Bone marrow (tissue), 2 donors: ENCODE measurements at places on chromosomes 5 and 9.

GRCh38 chr5:58248221-58248620 lies 211.7 kb downstream of the PLK2 start:
- no peak for DNase-seq

DNA sequence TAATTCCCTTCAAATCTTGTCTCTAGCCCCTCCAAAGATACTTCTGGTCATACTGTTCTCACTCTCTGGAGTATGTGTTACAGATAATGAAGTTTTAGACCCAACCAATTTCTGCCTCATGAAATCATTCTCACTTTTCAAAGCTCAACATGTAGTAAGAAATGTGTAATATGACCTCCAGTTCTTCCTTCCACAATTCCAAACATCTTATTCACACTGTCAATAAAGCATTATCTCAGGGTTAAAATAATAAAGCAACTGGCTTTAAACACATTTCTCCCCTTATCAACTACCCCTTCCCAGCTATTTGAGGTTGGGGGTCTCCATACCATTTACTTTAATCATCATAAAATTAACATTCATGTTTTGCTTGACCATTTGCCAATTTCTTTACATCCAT lies 654.1 kb downstream of the RAB3C start:
- DNase-seq = no peak

DNA sequence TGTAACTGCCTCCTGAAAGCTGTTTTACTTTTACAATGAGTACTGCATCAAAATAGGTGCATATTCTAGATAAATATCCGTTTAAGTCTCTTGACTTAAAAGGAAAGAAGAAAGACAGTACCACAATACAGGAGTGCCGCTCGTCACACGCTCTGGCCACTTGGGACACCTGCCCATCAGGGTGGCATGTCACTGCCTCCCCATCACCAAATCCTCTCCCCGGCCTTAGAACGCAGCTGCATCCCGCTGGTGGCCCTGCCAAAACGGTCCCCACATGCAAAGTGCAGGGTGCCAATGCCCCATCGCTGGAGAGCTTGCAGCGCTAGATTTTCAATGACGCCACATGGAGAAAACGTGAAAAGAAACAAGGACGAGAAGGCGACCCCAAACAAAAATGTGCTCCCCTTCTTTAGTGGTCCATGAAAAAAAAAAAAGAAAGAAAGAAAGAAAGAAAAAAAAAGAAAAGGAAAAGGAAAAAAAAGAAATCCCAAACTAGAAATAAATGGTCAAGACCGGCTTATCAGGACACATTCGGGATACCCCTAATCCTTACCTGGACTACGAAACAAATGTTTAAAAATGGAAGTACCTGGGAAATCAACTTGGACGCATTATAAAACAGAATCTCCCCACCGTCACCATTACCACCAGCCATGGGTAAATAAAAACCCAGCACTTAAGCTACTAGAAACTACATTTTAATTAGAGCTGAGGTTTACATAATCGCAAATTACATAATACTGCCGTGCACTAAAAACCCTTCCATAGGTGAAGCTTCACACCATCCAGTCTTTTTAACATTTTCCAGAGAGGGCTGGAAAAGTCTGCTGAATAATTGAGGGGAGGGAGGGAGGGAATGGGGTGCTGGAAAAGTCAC lies 1.0 kb downstream of the ANKH start:
- no peak for DNase-seq

DNA sequence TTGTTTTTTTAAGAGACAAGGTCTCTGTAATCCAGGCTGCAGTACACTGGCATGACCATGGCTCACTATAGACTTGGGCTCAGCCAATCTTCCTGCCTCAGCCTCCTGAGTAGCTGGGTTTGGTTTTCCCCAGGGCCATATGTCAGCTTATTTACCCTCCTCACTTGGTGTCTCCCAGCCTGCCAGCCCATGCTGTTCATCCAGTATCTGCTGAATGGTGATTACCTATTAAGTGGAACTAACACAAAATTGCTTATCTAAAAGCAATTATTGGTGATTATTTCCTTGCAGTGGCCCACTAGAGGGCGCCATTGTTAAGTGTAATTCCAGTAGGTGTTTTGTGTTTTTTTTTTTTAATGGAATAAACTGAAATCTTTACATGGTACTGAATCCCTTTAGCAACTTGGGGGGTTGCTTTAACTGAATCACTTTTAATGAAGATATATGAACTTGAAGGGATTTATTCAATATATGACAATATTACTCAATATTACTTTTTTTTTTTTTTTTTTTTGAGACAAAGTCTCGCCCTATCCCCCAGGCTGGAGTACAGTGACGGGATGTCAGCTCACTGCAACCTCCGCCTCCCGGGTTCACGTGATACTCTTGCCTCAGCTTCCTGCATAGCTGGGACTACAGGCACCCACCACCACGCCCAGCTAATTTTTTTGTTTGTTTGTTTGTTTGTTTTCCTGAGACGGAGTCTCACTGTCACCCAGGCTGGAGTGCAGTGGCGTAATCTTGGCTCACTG lies 13.8 kb downstream of the EXOSC2 start:
- DNase-seq = peak; percentile 32

DNA sequence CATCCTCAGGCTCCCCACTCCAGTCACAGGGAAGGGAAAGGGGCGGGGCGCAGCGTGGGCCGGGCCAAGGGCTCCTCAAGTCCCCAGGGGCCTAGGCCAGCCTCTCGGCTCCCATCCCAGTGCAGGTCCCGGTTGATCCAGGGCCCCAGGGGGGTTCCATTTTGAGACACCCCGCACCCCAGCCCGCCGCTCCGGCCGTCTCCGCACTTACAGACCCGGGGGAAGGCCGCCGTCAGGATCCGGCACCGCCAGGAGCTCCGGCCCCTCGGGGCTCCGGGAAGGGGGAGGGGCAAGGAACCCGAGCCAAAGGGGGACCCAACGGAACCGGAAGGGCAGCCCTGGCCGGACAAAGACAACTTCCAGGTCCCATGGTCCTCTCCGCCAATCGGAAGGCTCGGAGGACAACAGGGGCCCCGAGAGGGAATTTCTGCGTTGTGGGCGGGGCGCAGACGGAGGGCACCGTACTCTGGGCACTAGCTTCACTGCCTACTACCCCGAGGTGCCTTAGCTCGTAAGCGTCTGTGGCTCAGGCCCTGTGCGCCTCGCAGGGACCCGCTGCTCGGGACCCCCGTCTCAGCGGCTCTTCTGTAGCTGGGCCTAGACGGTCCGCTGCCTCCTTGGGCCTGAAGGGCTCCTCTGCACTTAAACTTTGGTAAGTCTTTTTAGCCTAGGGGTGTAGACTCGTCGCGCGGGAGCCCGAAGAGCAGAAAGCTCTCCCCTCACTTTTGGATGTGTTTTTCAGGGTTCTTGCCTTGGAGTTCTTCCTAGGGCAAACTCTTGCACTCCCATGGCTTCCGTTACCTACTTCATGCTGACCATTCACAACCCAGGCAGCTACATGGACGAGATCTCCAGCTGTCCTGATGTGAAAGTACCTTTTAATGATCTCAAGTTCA lies at the start of gene ZBTB26:
Gene ZBTB26 (minus strand): TSS at position 287 of the 896 bp plus-strand sequence. CDS start 11,578 bp downstream, outside the sequence.
- peak; percentile 82 for DNase-seq

DNA sequence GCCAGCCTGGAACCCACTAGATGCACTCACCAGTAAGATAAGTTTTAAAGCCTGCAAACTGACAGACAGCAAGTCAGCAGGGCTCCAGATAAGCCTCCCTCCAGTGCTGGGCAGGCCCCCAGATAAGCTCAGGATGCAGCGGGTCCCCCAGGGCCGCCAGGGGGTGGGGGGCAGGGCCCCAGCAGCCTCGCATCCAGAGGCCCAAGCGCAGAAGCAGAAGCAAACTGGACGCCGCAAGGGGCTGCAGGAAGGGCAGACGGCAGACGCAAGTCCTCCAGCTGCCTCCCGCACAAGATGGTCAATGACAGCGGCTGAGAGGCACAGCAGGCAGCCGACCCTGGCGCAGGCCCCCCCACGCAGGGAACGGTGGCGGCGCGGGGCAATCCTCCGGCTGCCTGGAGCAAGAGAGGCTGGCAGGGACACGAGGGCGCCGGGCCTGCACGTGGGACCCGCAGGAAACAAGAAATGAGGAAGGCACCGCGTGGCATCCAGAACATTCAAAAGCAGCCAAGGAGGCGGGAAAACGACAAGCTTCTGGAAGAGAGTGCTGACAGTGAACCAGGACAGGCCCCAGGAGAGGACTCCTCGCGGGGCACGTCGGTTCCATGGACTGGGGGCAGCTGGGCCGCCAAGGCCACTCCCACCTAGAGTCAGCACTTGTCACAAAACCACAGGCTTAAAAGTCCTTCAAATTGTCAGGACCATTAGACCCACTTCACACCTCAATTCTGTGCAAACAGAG lies 49.8 kb downstream of the ROR2 start:
- DNase-seq = no peak

DNA sequence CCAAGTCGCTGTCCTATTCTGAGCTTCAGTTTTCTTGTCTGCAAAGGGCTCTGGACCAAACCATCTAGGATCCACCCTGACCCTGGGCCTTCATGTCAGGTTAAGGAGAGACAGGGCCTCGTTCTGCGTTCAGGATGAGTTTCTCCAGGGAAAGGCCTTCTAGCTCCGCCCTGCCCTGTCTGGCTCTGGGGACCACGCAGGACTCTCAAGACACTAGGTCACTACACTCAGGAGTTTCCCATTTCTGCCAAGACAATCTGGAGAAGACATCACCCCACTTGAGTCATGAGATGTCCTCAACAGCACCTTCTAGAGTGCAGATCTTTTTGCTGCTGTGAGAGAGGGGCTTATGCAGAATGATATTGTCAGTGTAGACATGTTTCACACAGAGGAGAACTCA lies 53.2 kb upstream of the KCNMB1 start:
- DNase-seq = no peak

- no peak for DNase-seq
Observed at GRCh38 chr9:6777213-6777902, 19.6 kb downstream of the KDM4C start.

DNA sequence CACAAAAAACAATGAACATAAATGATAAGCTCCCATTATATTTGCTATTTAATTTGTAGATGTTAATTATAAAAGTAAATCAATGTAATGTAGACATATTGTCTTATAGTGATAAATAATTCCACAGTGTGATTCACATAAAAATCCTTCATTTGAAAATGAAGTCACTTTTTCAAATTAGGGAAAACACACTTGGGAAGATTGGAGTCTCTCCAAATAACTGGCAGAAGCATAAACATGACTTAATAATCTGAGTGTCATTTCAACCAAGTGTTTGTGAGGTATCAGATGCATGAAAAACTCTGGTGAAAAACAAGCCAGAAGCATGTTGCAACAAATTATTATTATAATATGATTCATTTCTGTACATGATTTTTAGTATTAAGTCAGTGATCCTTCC lies 102.2 kb downstream of the CETN3 start:
- DNase-seq = no peak

GRCh38 chr9:131480258-131480657 lies 22.5 kb upstream of the POMT1 start:
- DNase-seq = no peak

DNA sequence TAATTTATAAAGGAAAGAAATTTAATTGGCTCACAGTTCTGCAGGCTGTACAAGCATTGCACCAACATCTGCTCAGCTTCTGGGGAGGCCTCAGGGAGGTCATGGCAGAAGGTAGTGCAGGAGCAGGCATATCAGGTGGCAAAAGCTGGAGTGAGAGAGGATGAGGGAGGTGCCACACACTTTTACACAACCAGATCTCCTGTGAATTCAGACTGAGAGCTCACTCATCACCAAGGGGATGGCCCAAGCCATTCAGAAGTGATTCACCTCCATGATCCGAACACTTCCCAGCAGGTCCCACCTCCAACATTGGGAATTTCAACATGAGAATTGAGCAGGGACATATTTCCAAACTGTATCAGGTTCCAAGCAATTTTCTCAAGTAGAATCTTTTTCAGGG lies 84.7 kb upstream of the BRINP1 start:
- no peak for DNase-seq

GRCh38 chr5:98299435-98299834 lies 474.0 kb upstream of the RGMB start:
- DNase-seq = no peak

DNA sequence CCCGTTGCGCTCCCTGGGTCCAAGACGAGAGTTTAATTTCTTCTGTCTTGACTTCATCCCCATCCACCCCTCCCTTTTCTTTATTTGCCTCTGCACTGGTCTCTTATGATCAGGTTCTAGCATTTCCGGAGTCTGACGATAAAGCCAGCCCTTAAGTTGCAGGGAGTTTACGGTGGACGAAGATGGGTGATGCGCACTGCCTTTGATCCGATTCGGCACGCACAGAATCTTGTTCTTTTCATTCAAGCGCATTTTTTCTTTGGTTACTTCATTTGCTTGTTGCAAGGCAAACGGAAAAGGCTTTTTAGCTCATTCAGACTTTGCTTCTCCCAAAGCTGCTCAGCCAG lies 488 bp upstream of the MCTP1 start:
- DNase-seq = no peak

- no peak for DNase-seq
Observed at GRCh38 chr5:132815454-132815853, 2.4 kb downstream of the SOWAHA start.

GRCh38 chr9:34715639-34716215 lies 5.8 kb upstream of the CCL21 start:
- no peak for DNase-seq

- DNase-seq = no peak
Observed at GRCh38 chr5:4855036-4855435, 285.1 kb upstream of the ADAMTS16 start.

DNA sequence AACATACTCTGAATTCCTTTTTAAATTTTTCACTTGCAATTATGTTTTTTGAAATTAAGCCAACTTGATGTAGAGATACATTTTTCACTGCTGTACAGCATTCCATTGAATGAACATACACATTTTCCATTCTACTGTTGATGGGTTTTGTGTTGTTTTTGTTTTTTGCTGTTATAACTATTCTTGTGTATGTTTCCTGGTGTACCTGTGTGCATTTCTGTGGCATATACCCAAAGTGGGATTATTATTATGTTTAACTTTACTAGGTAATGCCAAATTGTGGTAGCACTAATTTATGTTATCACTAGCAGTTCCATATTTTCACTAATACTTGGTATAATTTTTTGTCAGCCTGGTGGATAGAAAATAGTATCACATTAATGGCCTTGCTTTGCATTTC lies 2.7 kb downstream of the RFESD start:
- DNase-seq = no peak

- DNase-seq = peak; percentile 22
Observed at GRCh38 chr5:672329-673160, 20.6 kb downstream of the TPPP start.

- no peak for DNase-seq
Observed at GRCh38 chr9:15965246-15965745, 412.5 kb downstream of the CCDC171 start.

DNA sequence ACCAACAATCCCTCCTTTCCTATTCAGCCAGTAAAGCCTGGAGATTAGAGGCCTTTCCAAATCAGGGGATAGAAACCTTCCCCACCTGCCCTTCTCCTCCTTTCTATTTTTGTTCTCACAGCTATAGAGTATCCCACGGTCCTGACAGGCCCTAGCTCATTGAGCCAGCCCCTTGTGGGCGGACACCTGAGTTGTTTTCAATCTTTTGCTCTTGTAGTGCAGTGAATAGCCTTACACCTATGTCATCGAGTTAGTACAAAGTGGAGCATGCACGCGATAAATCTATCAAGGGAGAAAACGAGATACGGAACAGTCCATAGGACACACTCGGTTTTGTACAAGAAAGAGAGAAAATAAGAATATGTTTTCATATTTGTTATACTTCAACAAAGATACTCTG lies 77.2 kb downstream of the TSPAN17 start:
- DNase-seq = no peak

GRCh38 chr5:131792896-131793295 lies 3.9 kb downstream of the FNIP1 start:
- DNase-seq = no peak
